ENCODE measurements at places on chromosomes 6 and 20.

GRCh38 chr20:35360033-35360432 is 51.7 kb downstream of the UQCC1 start:
- no peak for DNase-seq

DNA sequence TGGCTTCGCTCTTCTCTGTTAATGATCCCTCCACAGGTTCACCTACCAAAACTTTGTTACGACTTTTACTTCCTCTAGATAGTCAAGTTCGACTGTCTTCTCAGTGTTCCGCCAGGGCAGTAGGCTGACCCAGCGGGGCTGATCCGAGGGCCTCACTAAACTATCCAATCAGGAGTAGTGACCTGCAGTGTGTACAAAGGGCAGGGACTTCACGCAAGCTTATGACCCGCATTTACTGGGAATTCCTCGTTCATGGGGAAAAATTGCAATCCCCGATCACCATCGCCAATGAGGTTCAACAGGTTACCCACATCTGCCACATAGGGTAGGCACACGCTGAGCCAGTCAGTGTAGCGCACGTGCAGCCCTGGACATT is 771.4 kb upstream of the DEFB115 start:
- no peak for DNase-seq

GRCh38 chr20:62258499-62259293 is 20.4 kb downstream of the OSBPL2 start:
- no peak for DNase-seq

DNA sequence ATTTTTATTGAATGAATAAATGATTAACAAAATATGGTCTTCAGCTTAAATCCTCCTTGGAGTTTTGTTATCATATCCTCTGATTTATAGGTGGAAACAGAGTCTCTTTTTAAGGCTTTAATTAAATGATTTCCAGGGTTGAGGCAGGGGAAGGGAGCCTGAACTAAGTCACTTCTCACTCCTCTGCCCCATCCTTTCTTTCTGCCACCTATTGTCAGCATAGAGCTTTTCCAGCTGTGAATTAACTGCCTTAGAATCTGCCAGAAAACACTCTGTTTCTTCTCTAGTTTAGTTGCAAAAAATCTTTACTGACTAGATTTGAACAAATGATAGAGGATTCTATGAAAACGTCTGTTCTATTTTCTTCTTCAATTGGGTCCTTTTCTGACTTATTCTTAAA is 9.8 kb downstream of the OGFRL1 start:
- DNase-seq: no peak

- DNase-seq: no peak
Measured at GRCh38 chr20:60036746-60037499, 78.7 kb downstream of the CDH26 start.

DNA sequence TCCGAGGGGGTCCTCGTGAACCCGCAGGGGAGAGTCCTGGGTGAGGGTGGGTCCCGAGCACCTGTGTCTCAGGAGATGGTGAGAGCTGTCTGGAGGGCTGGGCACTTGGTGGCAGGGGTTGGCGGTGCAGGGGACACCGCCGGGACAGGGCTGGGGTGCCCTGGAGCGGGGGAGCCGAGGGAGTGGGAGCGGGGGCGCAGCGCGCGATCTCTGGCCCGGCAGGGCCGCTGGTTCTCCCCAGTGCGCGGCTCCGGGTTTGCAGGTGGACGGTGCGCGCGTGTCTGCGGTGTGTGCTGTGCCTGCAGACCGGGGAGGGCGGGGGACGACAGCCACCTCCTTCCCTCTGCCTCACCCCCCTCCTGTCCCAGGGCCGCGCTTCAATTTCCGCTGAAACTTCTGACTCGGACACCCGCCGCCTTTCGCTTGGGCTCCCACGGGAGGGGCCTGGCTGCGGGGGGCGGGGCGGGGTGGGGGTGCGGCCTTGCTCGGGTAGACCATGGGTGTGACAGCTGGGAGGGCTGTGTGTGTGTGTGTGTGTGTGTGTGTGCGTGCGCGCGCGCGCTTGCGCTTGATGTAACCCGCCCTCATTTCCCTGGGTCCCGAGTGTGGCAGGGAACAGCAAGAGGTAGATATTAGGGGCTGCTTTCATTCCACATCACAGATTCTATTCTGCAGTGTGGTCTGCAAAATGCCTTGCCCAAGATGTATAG is 1.2 kb downstream of the TRIB3 start:
- no peak for DNase-seq

DNA sequence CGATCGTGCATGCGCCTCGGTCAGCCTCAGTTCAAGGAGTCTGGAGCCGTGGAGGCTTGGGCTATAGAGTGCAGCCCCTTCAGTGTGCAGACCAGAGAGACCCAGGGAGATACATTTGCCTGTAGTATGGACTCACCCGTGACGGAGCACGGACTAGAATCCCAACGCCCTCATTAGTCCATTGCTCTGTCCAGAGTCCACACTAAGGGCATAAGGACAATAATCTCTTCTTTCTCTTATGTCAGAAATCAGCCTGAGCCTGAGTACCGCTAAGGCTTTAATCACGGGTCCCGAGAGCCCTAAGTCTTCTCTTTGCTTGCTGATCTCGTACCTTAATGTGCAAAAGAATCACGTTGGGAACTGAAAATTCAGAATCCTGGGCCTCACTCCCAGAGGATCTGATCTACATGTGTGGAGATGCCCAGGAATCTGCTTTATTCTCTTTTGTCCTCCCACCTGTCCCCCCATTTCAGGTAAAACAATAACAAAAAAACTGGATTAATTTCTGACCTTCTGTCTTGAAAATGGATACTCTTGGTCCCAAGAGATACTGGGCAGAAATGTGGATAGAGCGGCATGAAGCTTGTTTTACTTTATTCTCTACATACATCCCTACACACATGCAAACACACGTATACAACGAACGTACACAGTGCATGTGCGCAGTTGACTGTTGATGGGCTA is 671 bp downstream of the BPHL start:
- no peak for DNase-seq

DNA sequence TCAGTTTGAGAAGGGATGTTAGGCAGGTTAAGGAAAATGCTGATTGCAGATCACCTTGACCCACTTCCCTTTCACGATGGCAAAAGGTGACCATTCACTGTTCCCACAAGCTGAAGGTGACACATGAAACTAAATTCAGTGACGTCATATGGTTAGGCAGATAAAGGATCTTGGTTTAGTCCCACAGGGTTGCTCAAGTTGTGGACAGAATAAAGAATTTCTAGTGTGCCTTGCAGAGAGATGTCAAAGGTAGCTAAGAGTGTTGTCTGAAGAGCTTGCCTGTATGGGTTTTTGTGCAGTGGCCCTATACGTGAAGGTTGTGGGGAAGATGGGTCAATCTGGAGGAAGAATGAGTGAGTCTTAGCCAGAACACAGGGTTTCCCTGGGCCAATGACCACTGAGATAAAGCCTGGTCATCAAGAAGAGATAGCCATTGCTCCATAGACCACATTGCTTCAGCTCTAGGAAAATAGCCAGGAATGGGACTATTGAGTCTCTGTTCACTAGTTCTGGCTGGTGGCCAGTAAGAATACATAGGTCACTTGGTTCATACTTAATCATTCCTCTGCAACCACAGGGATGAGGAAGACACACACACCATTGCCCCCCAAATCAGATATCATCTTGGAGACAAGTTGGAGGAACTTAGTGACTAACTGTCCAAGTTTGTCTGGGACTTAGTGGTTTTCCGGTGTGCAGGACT is 148.5 kb upstream of the ATXN1 start:
- no peak for DNase-seq

DNA sequence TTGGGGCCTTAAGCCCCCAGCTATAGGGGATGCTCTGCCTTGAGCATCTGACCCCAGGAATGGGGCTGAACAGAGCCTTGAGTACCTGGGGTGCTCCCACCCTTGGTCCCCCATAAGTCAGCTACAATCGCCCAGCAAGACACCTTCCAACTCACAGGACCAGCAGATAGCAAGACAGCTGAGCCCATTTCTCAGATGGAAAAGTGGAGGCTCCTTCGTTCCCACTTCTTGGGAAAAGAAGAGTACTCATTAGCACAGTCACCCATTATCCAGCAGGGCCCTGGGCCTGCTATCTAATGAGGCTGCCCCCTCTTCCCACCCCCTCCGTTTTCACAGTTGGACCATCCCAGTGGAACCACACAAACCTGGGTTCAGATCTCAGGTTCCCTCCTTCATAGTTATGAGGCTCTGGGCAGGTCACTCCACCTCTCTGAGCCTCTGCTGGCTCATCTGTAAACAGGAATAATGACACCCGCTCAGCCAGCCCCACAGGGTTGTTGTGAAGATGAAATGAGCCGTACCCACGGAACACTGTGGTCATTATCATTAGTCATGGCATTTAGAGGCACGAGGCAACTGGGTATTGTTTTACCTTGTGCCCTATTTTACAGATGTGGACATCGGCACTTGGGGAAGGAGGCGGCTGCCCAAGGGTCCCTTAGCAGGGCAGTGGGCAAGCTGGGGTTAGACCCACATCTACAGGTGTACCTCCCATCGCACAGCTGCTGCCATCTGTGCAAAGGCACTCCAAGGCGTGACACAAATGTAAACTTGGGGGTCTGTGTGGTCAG is 4.5 kb downstream of the LPIN3 start:
- DNase-seq: no peak
